ENCODE measurements at places on chromosomes 16 and 17.

GRCh38 chr17:77555741-77556291 is 402.7 kb upstream of the TNRC6C start:
- H3K27me3 ChIP-seq = no peaks in the 10 kb centered on the region
- H3K4me3 ChIP-seq = no peak overlapping the region
- H3K4me1 ChIP-seq = no peaks in the 10 kb centered on the region
- H3K36me3 ChIP-seq = no peaks in the 10 kb centered on the region

GRCh38 chr16:53529513-53529912 is 26.5 kb upstream of the AKTIP start:
- H3K36me3 ChIP-seq = no peaks in the 10 kb centered on the region
- no peak for DNase-seq
- no peaks in the 10 kb centered on the region for H3K4me1 ChIP-seq
- no peaks in the 10 kb centered on the region for H3K27me3 ChIP-seq
- H3K27ac ChIP-seq = no peak overlapping the region

GRCh38 chr17:65756760-65757159 is 195.3 kb upstream of the AXIN2 start:
- H3K4me3 ChIP-seq = no peak overlapping the region
- H3K27ac ChIP-seq = no peak overlapping the region

DNA sequence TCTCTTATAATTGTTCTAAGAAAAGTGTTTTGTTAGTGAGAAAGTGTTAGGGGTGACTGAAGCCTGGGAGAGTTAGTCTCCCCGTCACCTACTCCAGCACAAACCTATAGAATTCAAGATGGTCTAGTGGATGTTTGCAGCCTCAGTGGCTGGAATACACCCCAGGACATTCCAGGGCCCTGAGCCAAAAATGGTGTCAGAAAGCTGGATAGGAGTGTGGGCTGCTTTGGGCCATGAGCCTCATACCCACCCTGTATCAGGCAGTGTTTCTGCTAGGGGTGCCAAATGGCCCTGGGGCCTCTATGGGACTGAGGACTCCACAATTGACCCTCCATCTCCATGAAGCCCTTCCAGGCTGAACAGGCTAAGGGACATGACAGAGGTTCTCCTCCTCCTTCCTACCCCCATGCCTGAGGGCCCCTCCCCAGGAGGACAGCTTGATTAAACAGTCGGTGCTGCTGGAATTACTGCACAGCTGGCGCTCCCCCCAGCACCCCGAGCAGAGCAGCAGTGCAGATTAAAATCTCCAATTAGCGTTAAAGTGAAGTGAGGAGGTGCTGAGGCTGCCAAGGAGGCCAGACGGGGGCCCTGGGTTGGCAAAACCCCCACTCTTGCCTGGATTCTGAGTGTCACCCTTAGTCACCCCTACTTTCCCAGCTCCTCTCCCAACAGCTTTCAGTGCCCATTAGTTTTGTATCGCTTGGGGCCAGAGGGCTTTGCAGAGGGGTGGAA is 59.1 kb downstream of the NEUROD2 start:
- no peaks in the 10 kb centered on the region for H3K27me3 ChIP-seq
- H3K36me3 ChIP-seq = peaks cover 23% of the 10 kb centered on the region
- H3K27ac ChIP-seq = no peak overlapping the region
- no peak overlapping the region for H3K4me3 ChIP-seq

DNA sequence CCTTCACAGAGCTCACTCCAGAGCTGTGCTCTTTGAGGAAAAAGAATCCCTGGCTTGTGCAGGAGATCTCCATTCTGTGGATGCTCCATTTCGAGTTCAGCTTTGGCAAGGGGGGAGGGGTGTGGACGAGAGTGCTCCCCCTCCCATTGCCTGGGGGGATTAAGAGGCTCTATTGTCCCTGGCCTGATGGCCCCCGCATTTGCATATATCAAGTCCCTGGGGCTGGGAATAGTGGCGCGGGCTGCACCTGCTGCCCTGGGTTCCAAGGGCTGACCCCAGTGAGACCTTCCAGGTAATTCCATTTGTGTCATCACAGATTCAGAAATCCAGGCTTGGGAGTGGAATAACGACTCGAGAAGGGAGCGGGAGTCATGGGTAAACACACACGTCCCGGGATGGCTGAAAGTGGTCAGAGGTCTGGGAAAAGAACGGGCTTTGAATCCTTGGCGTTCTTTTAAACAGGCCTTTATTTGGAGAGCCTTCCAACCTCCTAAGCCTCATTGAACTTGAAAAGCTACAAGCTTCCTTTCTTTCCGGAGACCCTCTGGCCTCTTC is 479.3 kb downstream of the HS3ST3B1 start:
- H3K27ac ChIP-seq = no peak overlapping the region
- H3K36me3 ChIP-seq = no peaks in the 10 kb centered on the region
- no peak for DNase-seq

- H3K4me3 ChIP-seq = no peak overlapping the region
- H3K27me3 ChIP-seq = no peaks in the 10 kb centered on the region
Observed at GRCh38 chr17:6627019-6627418, 13.5 kb downstream of the KIAA0753 start.

GRCh38 chr17:80018917-80019651 is 16.6 kb downstream of the TBC1D16 start:
- H3K27ac ChIP-seq = no peak overlapping the region
- H3K4me1 ChIP-seq = peaks cover 7% of the 10 kb centered on the region
- no peaks in the 10 kb centered on the region for H3K27me3 ChIP-seq

GRCh38 chr16:75351183-75351582 is 82.1 kb downstream of the CFDP1 start:
- H3K27me3 ChIP-seq = no peaks in the 10 kb centered on the region
- no peak overlapping the region for H3K4me3 ChIP-seq
- DNase-seq = no peak
- H3K4me1 ChIP-seq = no peaks in the 10 kb centered on the region
- no peak overlapping the region for H3K27ac ChIP-seq

GRCh38 chr16:27239906-27240655 is 28.5 kb downstream of the NSMCE1 start:
- H3K36me3 ChIP-seq = no peaks in the 10 kb centered on the region
- no peaks in the 10 kb centered on the region for H3K27me3 ChIP-seq
- H3K27ac ChIP-seq = peak overlapping the region; percentile 29
- H3K4me3 ChIP-seq = no peak overlapping the region
- peak; percentile 49 for DNase-seq

DNA sequence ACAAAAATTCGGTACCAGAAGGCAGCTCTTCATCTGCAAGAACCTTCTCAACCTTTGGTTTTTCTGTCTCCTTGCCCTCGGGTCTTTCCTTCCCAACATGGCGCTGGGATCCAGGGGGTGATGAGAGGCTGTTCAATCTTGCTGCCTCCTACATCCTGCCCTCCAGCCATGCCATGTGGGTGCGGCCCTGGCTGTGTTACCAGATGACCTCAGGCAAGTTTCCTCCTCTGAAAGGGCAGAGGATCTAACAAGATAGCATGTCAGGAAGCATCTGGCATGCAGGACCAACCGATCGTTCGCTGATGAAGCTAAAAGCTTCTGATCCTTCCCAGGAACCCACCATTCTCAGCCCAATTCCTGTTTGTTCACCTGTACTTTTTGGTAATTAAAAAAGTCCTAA is 36.8 kb upstream of the BCAR1 start:
- no peak overlapping the region for H3K4me3 ChIP-seq
- peak overlapping the region; percentile 19 for H3K27ac ChIP-seq
- H3K4me1 ChIP-seq = peaks cover 42% of the 10 kb centered on the region
- H3K27me3 ChIP-seq = no peaks in the 10 kb centered on the region
- H3K36me3 ChIP-seq = peaks cover 21% of the 10 kb centered on the region
- no peak for DNase-seq

DNA sequence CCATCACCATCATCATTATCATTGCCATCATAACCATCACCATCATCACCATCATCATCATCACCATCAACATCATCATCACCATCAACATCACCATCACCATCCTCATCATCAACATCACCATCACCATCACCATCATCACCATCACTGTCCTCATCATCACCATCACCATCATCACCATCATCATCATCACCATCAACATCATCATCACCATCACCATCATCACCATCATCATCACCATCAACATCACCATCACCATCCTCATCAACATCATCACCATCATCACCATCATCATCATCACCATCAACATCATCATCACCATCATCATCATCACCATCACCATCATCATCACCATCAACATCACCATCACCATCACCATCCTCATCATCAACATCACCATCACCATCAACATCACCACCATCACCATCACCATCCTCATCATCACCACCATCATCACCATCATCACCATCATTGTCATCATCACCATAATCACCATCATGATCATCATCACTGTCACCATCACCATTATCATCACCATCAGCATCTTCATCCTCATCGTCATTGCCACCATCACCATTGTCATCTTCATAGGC is 23.9 kb downstream of the COX4I1 start:
- H3K36me3 ChIP-seq = no peaks in the 10 kb centered on the region
- H3K4me1 ChIP-seq = peaks cover 5% of the 10 kb centered on the region
- no peaks in the 10 kb centered on the region for H3K27me3 ChIP-seq
- no peak for DNase-seq

GRCh38 chr17:7841915-7842379 is 7.9 kb downstream of the KDM6B start:
- DNase-seq = peak; percentile 93
- peak overlapping the region; percentile 98 for H3K27ac ChIP-seq
- peaks cover 2% of the 10 kb centered on the region for H3K36me3 ChIP-seq
- H3K27me3 ChIP-seq = no peaks in the 10 kb centered on the region

DNA sequence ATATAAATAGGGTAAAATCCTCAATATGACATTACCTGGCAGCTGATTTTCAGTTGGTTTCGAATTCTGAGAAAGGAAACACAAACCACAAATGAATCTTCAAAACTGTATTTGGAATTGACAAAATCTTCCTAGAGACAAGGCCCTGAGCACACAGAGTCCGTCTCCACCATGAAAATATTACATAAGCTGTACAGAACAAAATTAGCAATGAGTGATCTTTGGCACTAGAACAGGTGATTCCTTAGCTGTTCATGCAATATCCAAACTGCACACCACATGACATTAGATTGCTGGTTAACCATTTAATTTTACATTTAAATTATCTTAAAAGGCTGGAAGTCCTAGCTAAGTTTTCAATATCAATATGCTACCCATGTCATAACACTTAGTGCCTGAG is 31.7 kb downstream of the GJC1 start:
- no peak for DNase-seq
- peaks cover 67% of the 10 kb centered on the region for H3K4me1 ChIP-seq
- peaks cover 3% of the 10 kb centered on the region for H3K36me3 ChIP-seq
- peak overlapping the region; percentile 90 for H3K27ac ChIP-seq

DNA sequence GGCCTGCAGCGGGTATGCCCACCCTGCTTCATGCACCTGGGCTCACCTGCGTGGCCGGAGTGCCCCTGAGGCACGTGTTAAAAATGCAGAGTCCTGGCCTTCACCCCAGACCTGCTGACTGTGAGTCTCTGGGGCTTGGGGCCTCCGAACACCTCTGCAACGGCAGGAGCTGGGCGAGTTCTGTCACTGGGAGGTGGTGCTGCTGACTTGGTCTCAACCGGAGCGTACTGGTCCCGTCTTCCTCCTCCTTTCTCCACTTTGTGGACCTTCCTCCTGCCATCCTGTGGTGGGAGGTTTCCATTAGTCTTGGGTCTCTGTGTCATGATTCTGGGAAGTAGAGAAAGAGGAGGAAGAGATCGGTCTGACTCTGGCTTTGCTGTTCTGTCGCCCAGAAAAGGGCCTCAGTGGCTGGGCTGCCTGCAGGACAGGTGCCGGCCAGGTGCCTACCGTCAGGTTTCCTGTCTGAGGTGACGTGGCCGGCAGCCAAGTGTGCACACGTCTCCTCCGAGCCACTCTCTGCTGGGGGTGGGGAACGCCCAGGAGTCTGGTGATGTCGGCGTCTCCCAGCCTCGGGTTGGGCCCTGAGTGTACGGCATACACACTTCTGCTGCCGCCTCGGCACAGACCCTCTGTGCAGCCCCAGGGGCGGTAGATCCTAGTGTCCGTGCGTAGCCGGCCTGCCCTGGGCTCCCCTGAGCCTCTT is 6.9 kb downstream of the TSC2 start:
- H3K4me1 ChIP-seq = no peaks in the 10 kb centered on the region
- H3K4me3 ChIP-seq = no peak overlapping the region
- peaks cover 33% of the 10 kb centered on the region for H3K36me3 ChIP-seq
- no peaks in the 10 kb centered on the region for H3K27me3 ChIP-seq
- DNase-seq = no peak

DNA sequence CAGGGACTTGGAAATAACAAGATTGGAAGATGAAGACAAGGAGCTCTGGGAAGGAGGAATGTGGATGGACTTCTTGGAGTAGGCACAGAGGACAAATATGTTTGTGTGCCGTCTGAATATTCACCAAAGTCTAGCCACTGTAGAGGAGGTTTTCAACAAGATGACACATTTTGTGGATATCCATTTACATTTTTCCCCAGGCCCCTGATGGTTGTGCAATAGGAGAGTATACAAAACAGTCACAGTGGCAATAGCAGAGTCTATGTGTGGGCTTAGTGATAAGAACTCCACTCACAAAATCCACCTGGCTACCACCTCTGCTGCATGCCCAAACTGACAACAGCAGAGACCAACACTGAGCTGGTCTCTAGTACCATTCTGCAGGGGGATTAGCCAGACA is 32.6 kb upstream of the RPL38 start:
- H3K4me3 ChIP-seq = no peak overlapping the region
- no peaks in the 10 kb centered on the region for H3K27me3 ChIP-seq
- DNase-seq = no peak
- no peaks in the 10 kb centered on the region for H3K4me1 ChIP-seq
- no peaks in the 10 kb centered on the region for H3K36me3 ChIP-seq

DNA sequence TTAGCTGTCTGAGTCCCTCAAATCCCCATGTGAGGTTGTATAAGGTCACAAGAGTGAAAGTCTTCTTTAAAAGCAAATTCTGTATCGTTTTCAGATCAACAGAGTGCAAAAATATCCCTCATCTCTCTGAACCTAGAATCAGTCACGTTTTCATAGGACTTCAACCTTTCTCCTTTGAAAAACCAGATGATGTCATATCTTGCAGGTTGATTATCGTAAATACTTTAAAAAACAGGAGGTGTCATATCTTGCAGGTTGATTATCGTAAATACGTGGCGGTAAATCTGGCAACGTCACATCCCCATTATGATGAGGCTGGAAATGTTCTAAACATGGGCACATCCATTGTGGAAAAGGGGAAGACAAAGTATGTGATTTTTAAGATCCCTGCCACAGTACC is 25.9 kb downstream of the BCO1 start:
- H3K27ac ChIP-seq = no peak overlapping the region
- H3K4me3 ChIP-seq = no peak overlapping the region
- DNase-seq = no peak

GRCh38 chr16:65740711-65741110 is 618.8 kb upstream of the CDH11 start:
- H3K4me1 ChIP-seq = no peaks in the 10 kb centered on the region
- H3K27me3 ChIP-seq = no peaks in the 10 kb centered on the region
- H3K27ac ChIP-seq = no peak overlapping the region
- no peaks in the 10 kb centered on the region for H3K36me3 ChIP-seq
- no peak overlapping the region for H3K4me3 ChIP-seq
- DNase-seq = no peak

- no peaks in the 10 kb centered on the region for H3K27me3 ChIP-seq
- no peak overlapping the region for H3K4me3 ChIP-seq
- no peak overlapping the region for H3K27ac ChIP-seq
- DNase-seq = no peak
- H3K4me1 ChIP-seq = no peaks in the 10 kb centered on the region
Observed at GRCh38 chr17:13538841-13539411, 62.8 kb downstream of the HS3ST3A1 start.
